ENCODE measurements at places on chromosomes 7 and 10.

- no peak for DNase-seq
These were observed 386.1 kb upstream of the NPVF start for GRCh38 chr7:25614415-25614814.

DNA sequence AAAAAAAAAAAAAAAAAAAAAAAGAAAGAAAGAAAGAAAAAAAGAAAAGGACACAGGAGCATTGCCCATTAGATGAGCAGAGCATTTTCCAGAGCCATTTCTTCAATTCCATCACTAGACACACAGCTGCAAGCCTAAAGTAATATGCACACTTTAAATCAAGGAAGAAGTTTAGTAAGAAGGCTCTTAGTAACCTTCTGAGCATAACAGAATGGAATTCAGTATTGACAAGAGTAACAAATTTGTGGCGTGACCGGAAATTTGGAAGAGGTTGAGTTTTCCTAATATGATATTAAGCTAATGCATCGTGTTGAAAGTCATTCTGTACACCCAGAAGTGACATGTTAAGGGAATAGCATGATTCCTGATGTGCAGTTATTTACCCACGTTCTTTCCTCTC lies 35.3 kb downstream of the SMURF1 start:
- no peak for DNase-seq

DNA sequence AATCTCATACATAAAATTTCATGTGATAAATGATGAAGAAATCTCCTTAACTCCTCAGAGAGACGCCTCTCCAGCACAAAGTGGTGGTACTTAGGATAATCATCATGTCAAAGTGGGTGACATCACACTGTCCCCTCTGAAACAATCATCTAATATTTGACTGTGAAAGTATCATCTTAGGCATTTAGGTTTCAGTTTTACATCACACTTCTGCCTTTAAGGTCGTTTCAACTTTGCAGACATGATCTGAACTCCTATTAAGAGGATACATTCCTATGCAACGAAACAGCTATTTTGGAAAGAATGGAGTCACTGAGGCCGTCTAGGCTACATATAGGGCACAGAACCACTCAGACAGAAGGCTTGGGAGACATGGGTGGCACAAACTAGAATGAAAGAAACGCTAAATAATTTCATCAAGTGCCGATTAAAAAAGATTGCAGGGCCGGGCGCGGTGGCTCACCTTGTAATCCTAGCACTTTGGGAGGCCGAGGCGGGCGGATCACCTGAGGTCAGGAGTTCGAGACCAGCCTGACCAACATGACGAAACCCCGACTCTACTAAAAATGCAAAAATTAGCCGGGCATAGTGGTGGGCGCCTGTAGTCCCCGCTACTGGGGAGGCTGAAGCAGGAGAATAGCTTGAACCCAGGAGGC lies 2.0 kb downstream of the VOPP1 start:
- DNase-seq: no peak

- no peak for DNase-seq
These were observed 544.2 kb downstream of the CNTNAP2 start for GRCh38 chr7:146660839-146661238.

DNA sequence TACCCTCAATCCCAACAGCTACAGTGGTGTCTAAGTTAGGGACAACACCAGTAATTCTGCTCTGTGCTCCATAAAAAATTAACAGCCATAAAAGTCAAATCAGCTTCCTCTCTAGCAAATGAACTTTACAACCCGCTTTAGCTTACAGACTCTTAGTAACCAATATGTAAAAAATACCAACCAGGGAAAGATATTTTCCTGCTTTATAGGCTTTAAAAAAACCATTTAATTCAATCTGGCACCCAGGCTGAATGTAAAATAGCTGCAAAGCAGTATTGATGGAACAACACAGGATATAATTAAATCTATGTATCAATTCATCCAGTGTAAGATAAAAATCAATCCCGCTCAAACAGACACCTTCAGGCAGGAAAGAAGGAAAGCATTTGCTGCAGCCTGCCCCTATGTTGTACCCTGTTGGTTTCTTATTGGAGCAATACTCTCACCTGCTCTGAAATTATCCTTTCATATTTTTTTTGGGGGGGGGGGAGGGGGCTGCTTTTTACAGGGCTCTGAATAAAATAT lies 98.6 kb downstream of the NXPH1 start:
- no peak for DNase-seq

DNA sequence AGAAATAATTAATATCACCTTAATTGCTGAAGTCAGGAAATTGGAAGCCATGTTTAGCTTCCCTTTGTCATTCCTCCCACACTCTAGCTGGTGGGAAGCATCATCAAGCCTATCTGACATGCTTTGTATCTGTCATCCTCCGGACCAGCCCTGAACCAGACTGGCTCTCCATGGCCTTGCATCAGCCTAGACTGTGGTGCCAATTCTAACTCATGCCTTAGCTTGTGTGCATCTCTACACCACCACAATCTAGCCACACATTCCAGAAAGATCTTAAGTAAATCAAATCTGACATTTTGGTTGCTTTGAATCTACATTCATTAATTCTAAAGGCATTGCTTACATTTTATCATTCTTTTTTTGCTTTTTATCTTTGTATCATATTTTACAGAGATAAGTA lies 196.4 kb upstream of the VSTM2A start:
- DNase-seq: no peak

DNA sequence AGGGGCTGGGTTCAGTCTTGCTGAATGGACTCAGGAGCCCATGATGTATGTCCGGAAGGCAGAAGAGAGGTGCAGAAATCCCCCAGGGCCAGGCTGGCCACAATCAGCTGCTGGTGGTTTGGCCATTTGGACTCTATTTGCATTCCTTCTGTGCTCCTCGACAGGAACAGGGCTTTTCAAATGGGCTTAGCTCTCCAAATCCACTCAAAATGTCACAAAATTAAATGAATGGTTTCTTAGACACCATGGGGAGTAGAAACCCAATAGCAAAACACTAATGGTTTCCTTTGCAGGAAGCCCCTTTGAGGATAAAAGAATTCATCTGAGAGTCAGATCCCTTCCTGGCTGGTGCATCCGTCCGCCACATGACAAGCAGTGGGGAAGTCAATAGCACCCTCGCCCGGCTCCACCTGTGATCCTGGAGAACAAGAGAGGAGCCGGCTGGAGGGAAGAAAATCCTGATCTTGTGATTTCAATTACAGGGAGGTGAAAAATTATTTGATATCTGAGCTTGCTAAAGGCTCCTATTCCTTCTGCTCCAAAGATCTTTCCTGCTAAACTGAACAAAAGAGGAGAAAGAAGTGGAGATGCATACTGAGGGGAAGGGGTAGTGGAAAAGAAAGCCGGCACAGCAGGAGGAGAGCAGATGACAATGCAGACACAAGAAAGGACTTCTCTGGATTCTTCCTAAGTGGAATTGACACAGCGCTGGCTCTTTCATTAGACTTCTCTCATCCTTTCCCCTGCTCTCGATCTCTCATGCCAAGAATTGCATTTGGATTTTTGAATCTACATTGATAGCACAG lies 190.7 kb downstream of the C7orf25 start:
- DNase-seq: no peak

- DNase-seq: no peak
These were observed 155.2 kb downstream of the HPSE2 start for GRCh38 chr10:99080275-99080945.

DNA sequence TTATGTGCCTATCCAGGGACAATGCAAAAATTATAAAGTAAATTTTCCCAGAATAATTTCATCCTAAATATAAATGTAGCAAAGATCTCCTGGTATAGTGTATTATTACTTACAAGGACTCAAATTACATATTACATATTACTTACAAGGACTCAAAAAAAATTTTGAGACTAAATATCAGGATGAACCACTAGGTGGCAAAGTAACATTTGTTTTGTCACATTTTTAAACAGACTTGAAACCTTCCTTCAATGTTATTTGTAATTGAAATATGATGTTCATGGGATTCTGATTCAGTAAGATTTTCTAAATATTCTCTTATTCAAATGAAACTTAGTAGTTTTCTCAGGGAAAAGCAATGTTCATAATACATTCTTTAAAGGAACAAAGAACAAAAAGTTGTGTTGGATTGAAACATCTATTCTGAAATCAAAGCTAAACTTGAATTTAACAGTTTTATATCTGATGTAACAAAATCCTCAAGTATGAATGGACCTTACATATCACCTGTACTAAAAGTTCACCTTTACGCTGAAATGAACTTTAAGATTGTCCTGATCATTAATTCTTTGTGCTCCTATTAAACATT lies 74.3 kb upstream of the GNAI1 start:
- DNase-seq: no peak

GRCh38 chr7:140655511-140656408 lies 15.1 kb upstream of the DENND2A start:
- DNase-seq: no peak

All from stimulated activated CD8-positive, alpha-beta memory T cell treated with anti-CD3 and anti-CD28 coated beads, Interleukin-7, amount 100 ng/mL, for 1 hour (primary cell).